ENCODE measurements at places on chromosomes 1 and 21.

DNA sequence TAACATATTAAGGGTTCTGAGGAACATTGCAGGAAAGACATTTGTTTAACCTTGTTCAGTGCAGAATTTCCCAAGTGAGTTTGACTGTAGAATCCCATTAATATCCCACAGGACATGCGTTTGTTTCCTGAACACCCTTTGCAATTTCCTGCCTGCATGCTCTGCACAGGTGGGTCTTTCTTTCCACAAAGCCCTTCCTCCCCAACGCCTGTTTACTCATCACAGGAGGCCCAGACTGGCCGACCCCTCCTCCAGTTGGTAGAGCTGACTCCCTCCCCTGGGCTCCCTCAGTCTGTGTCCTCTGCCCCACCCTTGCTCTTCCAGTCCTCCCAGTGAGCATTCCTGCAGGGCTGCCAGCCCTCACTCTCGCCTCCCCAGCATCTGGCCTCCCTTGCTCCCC, 47.5 kb upstream of the CTPS1 start:
- DNase-seq = no peak

DNA sequence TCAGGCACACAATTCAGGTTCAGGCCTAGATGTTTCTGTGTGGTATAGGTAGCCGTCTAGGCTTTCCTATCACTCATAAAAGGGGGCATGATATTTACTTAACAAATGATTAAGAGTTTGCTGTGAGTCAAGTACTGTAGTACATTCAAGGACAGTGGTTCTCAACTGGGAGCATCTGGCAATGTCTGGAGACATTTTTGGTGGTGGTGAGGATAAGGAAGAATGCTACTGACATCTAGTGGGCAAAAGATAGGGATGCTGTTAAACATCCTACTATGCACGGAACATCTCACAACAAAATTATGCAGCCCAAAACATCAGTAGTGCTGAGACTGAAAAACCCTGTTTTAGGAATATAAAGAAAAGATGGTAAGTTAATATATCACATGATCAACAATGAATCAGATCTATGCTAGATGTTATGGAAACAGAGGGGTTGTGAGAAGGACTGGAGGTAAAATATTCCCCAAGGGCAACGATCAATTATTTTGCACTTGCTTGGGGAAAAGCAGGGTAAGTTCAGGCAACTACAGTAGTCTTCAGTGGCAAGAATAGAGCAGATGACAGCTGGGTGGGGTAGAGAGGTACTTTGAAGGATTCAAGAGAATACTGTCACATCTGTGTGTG, 4.9 kb downstream of the DNTTIP2 start:
- no peak for DNase-seq

DNA sequence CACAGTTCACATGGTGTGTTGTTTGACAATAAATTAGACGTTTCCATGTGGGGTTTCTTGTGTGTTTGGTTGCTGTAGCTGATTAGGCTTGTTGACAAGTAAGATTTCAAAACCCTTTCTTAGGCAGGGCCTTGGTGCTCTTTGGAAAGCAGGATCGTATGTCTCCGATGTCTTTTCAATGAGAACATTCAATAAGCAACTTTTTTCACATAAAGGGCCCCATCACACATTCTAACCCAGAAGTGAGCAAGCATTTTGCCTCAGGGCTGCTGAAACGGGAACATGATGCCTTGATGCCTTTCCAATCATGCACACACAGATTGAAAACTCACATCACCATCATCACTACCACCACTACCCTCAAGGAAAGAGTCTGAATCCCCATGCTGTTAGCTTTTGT, 33.1 kb downstream of the LPAR3 start:
- DNase-seq = no peak

DNA sequence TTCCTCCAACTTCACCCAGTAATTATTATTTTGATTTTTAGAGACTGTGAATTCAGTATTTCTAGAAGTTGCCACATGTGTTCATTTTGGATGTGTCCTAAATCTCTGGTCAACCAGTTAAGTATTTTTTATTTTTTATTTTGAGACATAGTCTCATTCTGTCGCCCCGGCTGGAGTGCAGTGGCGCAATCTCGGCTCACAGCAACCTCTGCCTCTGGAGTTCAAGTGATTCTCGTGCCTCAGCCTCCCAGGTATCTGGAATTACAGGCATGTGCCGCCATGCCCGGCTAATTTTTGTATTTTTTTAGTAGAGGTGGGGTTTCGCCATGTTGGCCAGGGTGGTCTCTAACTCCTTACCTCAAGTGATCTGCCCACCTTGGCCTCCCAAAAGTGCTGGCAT, 8.0 kb downstream of the MACF1 start:
- no peak for DNase-seq

DNA sequence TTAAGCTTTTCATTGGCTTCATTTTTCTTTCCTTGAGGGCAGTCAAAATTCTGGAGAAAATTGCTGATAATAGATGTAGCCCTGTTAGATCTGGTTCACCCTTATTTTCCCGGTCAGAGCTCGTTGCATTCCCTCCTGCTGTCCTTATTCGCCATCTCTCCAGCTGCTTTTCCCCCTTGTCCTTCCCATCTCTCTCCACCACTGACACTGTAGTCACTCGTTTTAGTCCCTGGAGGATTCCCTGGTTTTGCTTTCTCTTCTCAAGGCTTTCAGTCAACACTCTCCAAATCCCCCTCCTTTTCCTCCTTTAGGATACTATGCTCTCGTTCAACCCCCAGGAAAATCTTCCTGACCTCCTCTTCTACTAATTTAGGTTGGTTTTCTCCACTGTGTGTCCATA, 83.1 kb downstream of the C21orf91 start:
- DNase-seq = no peak

GRCh38 chr1:110118636-110119396, 6.6 kb downstream of the UBL4B start:
- DNase-seq = no peak

GRCh38 chr1:94666797-94667196, 125.2 kb upstream of the F3 start:
- no peak for DNase-seq

- no peak for DNase-seq
These were observed 104.5 kb downstream of the NGF start for GRCh38 chr1:115233598-115233997.

DNA sequence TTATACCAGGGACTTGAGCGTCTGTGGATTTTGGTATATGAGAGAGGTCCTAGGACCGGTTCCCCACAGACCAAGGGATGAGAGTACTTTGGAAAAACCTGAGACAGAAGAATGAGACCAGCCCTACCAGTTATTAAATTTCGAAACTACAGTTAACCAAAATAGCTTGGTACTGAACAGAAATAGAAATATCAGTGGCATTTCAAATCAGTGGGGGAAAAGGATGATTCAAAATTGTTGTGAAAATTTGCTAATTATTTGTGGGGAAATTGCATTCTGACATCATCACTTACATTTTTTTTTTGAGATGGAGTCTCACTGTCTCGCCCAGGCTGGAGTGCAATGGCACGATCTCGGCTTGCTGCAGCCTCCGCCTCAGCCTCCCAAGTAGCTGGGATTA, 8.2 kb downstream of the EXOC8 start:
- no peak for DNase-seq

GRCh38 chr1:226482196-226482595, 66.4 kb upstream of the STUM start:
- DNase-seq = no peak

GRCh38 chr1:245673881-245674414, 519.2 kb downstream of the KIF26B start:
- DNase-seq = no peak

- DNase-seq = no peak
These were observed 3.3 kb upstream of the UTP11 start for GRCh38 chr1:38009088-38009840.

- DNase-seq = no peak
These were observed 602.2 kb upstream of the ADAMTS5 start for GRCh38 chr21:27569091-27569490.

GRCh38 chr1:235304549-235305451, 23.2 kb downstream of the ARID4B start:
- DNase-seq = no peak

DNA sequence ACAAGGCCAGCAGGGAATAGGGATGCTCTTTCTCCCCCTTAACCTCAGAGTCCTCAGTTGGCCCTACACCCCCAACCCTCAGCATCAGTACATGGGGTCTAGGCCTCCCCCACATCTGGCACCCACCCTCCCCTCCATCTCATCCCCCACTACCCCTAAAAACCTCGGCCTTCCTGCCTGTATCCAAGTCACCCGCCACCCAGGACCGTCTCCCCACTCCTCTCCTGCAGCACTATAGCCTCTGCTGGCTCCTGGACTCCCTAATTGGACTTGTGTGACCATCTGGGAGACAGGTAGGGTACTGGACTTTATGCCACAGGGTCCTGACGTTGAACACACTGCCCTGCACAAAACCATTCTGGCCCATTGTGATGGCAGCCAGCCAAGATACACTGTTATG, 6.0 kb downstream of the RSPH1 start:
- no peak for DNase-seq

DNA sequence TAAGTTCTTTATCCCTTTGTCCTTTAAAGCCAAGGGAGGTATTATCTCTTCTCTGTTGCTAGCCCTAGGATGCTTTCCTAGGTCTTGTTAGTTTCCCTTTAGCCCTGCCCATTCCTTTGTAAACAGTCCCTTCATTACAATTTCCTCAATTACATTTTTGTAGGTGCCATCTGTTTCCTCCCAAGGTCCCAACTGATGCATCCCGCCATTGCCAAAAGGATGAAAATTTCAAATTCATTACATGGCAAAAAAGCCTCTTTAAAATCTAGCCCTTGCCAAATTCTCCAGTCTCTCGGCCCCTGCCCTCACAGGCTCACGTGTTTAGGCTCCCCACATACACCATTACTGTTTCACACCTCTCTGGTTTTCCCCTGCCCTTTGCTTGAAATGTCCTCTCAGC, 151.9 kb upstream of the C1orf87 start:
- no peak for DNase-seq

DNA sequence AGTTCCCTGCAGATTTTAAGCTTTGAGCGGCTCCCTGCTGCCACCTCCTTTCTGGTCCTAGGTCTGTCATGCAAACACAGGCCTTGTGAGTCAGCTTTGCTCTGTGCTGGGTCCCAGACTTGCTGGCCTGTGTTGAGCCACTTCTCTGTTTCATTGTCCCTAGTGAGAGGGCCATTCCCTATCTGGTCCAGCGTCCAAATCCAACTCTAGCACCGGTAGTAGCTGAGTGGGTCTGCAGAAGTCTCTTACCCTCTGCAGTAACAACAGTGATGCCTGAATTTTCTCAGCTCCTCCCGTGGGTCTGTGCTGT, 5.8 kb downstream of the TTC22 start:
- DNase-seq = no peak

GRCh38 chr1:218735436-218736032, 390.4 kb downstream of the TGFB2 start:
- no peak for DNase-seq

- DNase-seq = no peak
These were observed 31.2 kb upstream of the QSOX1 start for GRCh38 chr1:180123463-180123936.

DNA sequence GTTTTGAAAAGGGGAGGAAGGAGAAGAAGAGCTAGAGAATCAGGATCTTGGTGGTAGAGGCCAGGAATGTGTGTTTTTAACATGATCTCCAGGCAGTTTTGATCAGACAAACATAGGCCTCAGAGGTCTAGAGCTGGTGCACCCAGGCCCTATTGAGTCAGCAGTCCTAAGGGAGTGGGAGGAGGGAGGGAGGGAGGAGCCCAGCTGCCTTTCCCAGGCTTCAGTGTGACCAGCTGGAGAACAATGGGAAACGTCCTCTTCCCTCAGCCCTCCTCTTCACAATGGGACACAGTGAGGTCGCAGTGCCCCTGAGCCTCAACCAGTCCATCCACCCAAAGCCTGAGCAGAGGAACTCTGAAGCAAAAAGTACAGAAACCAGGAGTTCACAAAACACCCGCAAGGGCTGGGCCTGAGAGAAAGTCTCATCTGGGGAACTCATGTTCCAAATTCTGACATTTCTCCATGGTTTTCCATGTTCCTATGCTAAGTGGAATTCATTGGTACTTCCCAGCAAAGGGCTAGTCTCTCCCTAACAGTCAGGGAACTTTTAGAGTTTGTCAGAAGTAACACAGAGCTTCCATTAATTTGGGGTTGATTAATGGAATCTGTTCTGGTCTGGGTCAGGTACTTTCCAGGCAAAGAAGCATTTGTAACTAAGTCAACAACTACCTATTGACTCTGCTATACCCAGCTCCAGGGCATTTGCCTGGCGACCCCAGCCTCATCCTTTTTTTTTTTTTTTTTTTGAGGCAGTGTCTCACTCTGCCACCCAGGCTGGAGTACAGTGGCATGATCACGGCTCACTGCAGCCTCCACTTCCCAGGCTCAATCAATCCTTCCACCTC, 37.5 kb downstream of the ELAPOR1 start:
- no peak for DNase-seq

DNA sequence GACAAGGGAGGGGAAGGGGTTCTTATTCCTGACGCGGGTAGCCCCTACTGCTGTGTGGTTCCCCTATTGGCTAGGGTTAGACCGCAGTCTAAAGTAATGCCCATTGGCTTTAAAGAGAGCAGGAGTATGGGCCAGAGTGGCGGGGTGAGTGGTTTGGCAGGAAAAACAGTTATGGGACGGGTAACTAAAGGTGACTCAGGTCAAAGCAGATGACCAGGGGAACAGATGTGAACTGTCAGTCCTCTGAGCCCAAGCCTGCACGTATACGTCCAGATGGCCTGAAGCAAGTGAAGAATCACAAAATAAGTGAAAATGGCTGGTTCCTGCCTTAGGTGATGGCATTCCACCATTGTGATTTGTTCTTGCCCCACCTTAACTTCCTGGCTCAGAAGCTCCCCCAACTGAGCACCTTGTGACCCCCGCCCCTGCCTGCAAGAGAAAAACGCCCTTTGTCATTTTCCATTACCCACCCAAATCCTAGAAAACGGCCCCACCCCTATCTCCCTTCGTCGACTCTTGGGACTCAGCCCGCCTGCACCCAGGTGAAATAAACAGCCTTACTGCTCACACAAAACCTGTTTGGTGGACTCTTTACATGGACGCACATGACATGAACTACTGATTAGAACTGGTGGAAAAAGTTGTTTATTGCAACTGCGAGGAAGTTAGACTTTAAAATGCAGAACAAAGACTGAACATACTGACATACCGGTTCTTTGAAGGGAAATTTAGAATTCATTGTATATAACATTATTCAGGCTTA, 758 bp upstream of the ATAD3B start:
- DNase-seq = no peak
